ENCODE measurements at places on chromosomes 7 and 10. TPM values are rescaled to one million over a fixed set of nuclear protein-coding genes. Genes with fewer than 3 reads are reported as not detected.

DNA sequence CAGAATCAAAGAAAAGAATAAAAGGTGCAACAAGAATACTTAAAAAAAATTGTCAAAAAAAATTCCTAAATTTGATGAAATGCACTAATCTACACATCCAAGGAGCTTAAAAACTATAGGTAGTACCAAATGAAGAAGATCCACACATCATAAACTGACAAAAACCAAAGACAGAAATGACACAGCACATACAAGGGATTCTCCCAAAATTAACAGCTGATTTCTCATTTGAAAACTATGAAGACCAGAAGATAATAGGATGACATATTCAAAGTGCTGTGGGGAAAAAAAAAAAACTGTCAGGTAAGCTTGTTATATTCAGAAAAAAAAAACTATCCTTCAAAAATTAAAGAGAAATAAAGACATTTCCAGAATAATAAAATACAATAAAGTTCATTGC lies 618.2 kb downstream of the TNS3 start:
- no peak overlapping the region for H3K27ac ChIP-seq
- peaks cover 4% of the 10 kb centered on the region for H3K36me3 ChIP-seq
- no peak overlapping the region for H3K4me3 ChIP-seq
- no peak for DNase-seq

ATAD1 gene
- total RNA-seq = 49.3 TPM

DNA sequence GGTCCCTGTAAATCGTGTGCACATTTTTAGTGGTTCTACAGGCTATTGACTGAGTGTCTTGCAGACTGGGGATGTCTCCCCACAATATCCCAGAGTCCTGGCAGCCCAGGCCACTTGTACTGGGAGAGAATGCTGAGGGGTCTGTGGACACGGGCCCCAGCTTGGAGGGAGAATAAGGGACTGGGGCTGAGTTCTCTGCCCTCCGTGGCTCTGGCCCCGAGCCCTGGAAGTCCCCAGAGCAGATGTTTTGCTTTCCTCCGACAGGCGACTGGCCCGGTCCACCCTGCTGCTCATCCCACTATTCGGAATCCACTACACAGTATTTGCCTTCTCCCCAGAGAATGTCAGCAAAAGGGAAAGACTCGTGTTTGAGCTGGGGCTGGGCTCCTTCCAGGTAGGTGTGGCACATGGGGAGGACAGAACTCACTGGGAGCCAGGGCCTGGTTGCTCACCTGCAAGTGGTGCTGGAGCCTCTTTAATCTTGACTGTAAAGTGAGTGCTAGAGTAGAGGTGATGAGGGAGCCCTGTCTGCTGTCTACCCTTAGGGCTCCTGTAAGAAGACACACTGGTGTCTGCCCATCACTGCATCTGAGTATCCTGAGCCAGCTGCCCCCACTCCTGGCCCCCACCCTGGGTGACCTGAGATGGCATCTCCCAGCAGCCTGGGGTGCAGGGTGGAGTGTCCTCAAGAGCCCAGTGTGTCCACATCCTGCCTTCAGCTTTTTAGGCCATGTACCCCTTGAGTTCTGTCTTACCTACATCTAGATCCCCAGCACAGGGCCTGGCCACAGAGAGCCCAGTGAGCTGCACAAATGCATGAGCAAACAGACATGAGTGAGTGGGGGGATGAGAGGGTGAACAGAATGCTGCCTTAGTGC lies 51.1 kb downstream of the ADCYAP1R1 start:
- no peaks in the 10 kb centered on the region for H3K4me1 ChIP-seq
- no peak overlapping the region for H3K27ac ChIP-seq
- H3K36me3 ChIP-seq = no peaks in the 10 kb centered on the region
- no peak for DNase-seq

- no peaks in the 10 kb centered on the region for H3K27me3 ChIP-seq
- no peaks in the 10 kb centered on the region for H3K36me3 ChIP-seq
- no peak overlapping the region for H3K4me3 ChIP-seq
Observed at GRCh38 chr10:69466158-69466490, 14.9 kb downstream of the TSPAN15 start.

- no peak for DNase-seq
- no peaks in the 10 kb centered on the region for H3K27me3 ChIP-seq
- no peak overlapping the region for H3K4me3 ChIP-seq
- H3K36me3 ChIP-seq = no peaks in the 10 kb centered on the region
- no peak overlapping the region for H3K27ac ChIP-seq
- no peaks in the 10 kb centered on the region for H3K4me1 ChIP-seq
Observed at GRCh38 chr7:147982307-147982706, 608.3 kb upstream of the C7orf33 start.

ANXA8 gene
- total RNA-seq = not detected

GRCh38 chr7:1516586-1517251 lies 12.5 kb upstream of the INTS1 start:
- H3K36me3 ChIP-seq = no peaks in the 10 kb centered on the region
- peaks cover 20% of the 10 kb centered on the region for H3K4me1 ChIP-seq
- DNase-seq = no peak
- no peak overlapping the region for H3K27ac ChIP-seq
- no peaks in the 10 kb centered on the region for H3K27me3 ChIP-seq
- H3K4me3 ChIP-seq = no peak overlapping the region

CH25H gene
- total RNA-seq = not detected

TUBAL3 gene
- total RNA-seq = not detected

DNA sequence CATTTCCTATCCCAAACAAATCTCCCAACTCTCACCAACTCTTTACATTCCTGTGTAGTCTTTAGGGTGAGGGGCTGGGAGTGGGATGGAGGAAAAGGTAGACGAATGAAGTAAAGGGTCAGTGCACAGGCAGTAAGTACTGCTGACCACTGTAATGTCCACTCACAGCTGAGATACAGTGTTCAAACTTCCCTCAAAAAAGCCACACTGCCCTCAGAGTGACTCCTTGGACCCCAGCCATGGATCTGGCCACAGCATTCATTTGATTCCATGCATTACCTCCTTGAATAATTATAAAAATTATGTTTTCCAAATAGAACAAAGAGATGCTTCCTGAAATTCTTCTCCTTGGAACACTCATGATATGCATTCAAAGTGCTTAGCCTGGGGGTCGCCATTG lies 19.8 kb upstream of the HIPK2 start:
- no peak overlapping the region for H3K27ac ChIP-seq
- H3K27me3 ChIP-seq = no peaks in the 10 kb centered on the region
- no peak overlapping the region for H3K4me3 ChIP-seq
- no peak for DNase-seq

- H3K27ac ChIP-seq = no peak overlapping the region
- H3K4me1 ChIP-seq = no peaks in the 10 kb centered on the region
- H3K4me3 ChIP-seq = no peak overlapping the region
- no peaks in the 10 kb centered on the region for H3K36me3 ChIP-seq
- no peaks in the 10 kb centered on the region for H3K27me3 ChIP-seq
Observed at GRCh38 chr7:31307972-31308371, 32.6 kb downstream of the NEUROD6 start.

DNA sequence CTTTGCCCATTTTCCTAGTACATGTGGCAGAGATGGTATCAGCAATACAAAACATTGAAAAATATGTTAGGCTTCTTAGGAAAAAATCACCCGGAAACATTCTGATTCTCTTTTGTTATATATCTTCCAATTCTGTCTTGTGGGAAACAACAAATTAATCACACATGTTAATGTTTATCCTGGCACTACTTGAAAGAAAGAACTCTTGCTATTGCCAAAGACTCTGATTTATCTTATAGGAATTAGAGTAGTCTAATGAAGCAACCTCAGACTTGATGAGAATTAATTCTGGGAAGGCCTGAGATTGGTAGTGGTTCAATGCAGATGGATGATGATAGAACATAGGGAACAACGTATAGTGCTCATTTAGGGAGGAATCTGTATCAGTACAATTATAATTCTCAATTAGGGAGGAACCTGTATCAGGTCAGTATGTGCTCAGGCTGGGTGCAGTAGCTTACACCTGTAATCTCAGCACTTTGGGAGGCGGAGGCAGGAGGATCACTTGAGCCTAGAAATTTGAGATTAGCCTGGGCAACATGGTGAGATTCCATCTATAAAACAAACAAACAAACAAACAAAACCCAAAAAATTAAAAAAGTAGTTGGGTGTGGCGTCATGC lies 50.7 kb downstream of the TAS2R16 start:
- no peaks in the 10 kb centered on the region for H3K27me3 ChIP-seq
- DNase-seq = no peak
- H3K36me3 ChIP-seq = no peaks in the 10 kb centered on the region
- H3K4me3 ChIP-seq = no peak overlapping the region
- no peaks in the 10 kb centered on the region for H3K4me1 ChIP-seq
- no peak overlapping the region for H3K27ac ChIP-seq

DNA sequence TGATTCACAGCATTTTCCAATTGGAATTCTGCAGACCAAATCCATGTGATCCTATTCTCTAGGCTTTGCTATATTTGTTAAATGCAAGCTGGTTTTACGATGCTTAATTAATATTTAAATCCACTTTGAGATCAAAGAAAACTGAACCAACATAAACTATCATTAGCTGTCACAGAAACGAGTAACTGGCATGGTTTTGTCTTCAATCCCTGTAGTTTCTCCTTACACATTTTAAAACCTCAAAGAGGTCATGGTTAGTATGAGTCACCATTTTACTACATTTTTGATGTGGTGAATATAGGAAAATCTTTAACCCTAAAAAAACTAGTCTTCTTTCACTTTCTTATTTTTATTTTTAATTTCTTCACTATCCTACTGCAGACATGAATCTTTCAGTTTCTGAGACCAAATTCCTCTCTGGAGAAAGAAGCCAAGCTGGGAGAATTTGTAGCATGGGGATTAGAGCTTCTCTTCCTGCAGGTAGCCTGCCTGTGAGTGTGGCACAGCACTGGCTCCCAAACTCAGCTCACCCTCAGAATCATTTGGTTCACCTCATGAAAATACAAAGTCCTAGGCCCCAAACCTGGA lies 8.7 kb upstream of the LIPM start:
- peak overlapping the region; percentile 46 for H3K27ac ChIP-seq
- peaks cover 6% of the 10 kb centered on the region for H3K27me3 ChIP-seq
- no peak overlapping the region for H3K4me3 ChIP-seq
- peaks cover 30% of the 10 kb centered on the region for H3K4me1 ChIP-seq
- no peak for DNase-seq

LRRD1 gene
- total RNA-seq = not detected

FAM237B gene
- total RNA-seq = not detected

CCDC136 gene
- total RNA-seq = 9.6 TPM

DNA sequence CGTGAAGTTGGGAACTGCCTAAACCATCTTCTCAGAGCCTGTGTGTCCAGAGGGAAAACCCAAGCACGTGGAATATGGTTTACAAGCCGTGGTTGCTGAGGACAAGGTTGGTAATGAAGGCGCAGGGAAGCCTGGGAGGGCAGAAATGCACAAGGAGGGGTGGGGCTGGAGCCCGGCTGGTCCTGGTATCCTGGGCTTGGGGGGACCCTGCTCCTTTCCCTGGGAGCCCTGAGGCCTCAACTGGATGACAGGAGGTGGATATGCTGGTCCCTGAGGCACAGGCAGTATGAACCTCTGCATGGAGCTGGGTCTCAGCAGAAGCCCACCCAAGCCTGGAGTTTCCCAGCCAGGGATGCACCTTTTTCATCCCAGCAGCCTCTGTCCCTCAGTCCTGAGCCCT lies 80.3 kb upstream of the RET start:
- no peaks in the 10 kb centered on the region for H3K36me3 ChIP-seq
- H3K27me3 ChIP-seq = no peaks in the 10 kb centered on the region

FXYD4 gene
- total RNA-seq = not detected

NRBF2 gene
- total RNA-seq = 23.1 TPM

SPDYE5 gene
- 0.18 TPM for total RNA-seq

GRCh38 chr10:92799568-92799967 lies 48.8 kb upstream of the EXOC6 start:
- no peak overlapping the region for H3K4me3 ChIP-seq
- no peak for DNase-seq
- no peaks in the 10 kb centered on the region for H3K36me3 ChIP-seq
- H3K27me3 ChIP-seq = peaks cover 2% of the 10 kb centered on the region
- no peak overlapping the region for H3K27ac ChIP-seq

GRCh38 chr7:30424506-30424905 lies 54.1 kb downstream of the NOD1 start:
- H3K27me3 ChIP-seq = no peaks in the 10 kb centered on the region
- no peak overlapping the region for H3K27ac ChIP-seq
- H3K4me3 ChIP-seq = no peak overlapping the region
- peaks cover 22% of the 10 kb centered on the region for H3K36me3 ChIP-seq
- H3K4me1 ChIP-seq = peaks cover 8% of the 10 kb centered on the region

DNA sequence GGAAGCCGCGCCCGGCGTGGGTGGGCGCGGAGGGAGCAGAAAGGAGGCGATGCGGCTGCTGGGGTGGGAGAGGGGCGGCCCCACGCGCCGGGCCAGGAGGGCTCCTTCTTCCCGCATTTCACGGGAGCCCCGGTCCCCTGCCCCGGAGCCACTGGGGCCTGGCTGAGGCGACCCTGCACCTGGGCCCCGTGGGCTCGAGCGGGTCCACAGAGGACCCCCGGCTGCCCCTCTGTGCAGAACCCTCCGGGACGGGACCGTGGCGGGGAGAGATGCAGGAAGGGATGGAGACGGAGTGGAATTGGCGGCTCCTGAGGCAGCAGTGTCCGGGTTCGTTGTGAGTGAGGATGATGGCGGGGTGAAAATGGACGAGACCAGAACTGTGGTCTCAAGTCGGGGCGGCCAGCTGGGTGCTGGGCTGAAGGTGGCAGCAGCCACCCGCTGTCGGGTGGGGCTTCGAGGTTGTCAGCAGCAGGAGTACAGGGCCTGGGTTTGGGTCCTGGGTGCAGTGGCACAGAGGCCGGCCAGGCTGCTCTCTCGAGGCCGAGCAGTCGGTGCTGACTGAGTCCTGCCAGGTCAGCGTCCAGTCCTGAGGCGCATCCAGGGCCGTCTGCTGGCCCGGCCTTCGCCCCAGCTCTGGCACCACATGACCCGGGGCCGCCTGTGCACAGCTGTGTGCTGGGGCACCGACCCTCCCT lies 80.4 kb downstream of the VIPR2 start:
- peaks cover 2% of the 10 kb centered on the region for H3K27me3 ChIP-seq
- peaks cover 9% of the 10 kb centered on the region for H3K4me1 ChIP-seq
- H3K4me3 ChIP-seq = no peak overlapping the region
- no peak overlapping the region for H3K27ac ChIP-seq

DNA sequence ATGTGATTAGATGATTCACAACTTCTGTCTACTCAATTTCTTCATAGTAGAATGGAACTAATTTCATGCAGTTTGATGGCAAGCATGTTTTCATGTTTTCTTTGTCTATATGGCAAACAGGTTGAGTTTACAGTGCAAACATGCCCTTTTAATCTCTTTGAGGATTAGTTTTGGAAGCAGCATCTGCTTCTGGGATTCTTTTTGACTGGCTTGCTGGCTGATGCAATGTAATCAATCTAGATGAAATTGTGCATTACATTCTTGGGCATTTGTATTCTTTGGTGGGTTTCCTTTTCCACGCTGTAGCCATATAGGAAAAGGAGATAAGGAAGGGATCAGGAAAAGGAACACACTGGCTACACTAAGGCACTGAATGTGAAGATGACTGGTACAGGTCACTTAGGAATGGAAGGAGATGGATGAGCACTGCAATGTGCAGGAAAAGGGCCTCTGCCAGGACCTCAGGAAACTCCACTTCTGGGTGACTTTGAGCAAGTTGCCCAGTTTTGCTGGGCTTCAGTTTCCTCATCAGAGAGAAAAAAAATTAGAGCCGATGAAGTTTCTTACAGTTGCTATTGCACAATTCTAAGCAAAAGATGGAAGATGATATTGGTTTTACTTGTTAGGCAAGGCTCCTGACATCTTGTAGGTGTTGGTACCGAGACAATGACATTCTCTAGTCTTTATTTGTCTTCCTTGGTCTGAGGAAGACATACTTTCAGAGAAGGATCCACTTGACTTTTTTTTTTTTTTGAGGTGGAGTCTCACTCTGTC lies 269.1 kb downstream of the SUGCT start:
- no peak overlapping the region for H3K4me3 ChIP-seq
- DNase-seq = no peak
- H3K27me3 ChIP-seq = no peaks in the 10 kb centered on the region

- DNase-seq = no peak
- no peaks in the 10 kb centered on the region for H3K36me3 ChIP-seq
- H3K4me1 ChIP-seq = no peaks in the 10 kb centered on the region
- no peaks in the 10 kb centered on the region for H3K27me3 ChIP-seq
- no peak overlapping the region for H3K4me3 ChIP-seq
Observed at GRCh38 chr10:64350665-64351064, 829.5 kb downstream of the REEP3 start.

Data from activated CD8-positive, alpha-beta T cell treated with anti-CD3 and anti-CD28 coated beads for 36 hours (primary cell).